Calu3 (cell line): ENCODE measurements at places on chromosomes 3 and 15.
A peak's percentile ranks its signal among the peaks of the same experiment; 100 is the strongest.

- H3K4me1 ChIP-seq = no peaks in the 10 kb centered on the region
- no peaks in the 10 kb centered on the region for H3K27me3 ChIP-seq
- H3K36me3 ChIP-seq = no peaks in the 10 kb centered on the region
- no peak overlapping the region for H3K27ac ChIP-seq
- no peak for DNase-seq
Observed at GRCh38 chr15:63420333-63420747, 38.7 kb upstream of the CA12 start.

DNA sequence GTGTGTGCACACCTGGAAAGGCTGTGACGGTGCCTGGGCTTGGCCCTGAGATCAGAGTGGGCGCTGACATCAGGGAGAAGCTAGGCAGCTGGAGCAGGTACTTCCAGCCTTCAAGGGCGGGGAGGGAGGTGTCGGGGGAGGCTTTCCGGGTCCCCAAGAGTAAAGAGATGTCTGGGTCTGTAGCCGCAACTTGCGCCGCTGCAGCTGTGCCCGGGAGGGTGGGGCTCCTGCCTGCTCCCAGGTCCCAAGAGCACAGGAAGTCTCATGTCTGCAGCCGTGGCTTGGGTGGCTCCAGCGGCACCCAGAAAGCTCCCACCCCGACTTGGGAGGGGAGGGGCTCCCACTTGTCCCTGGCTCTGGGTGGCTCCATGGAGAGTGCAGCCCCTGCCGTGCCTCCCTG, 103.2 kb upstream of the BNIP2 start:
- H3K4me1 ChIP-seq = peaks cover 8% of the 10 kb centered on the region
- H3K27me3 ChIP-seq = peaks cover 75% of the 10 kb centered on the region
- no peak overlapping the region for H3K27ac ChIP-seq
- H3K4me3 ChIP-seq = no peak overlapping the region
- no peaks in the 10 kb centered on the region for H3K36me3 ChIP-seq

DNA sequence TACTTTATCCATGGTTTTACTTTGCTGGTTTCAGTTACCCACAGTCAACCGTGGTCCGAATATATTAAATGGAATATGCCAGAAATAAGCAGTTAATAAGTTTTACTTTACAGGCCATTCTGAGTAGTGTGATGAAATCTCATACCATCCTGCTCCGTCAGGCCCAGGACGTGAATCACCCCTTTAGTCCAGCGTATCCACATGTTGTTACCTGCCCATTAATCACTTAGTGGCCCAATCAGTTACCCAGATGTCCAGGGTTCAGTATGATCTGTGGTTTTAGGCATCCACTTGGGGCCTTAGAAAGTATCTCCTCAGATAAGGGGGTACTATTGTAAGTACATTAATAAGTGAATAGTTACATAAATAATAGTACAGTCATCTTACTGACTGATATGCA, 88.0 kb downstream of the TTBK2 start:
- peak; percentile 27 for DNase-seq
- H3K27me3 ChIP-seq = no peaks in the 10 kb centered on the region
- H3K36me3 ChIP-seq = no peaks in the 10 kb centered on the region
- no peak overlapping the region for H3K4me3 ChIP-seq
- H3K4me1 ChIP-seq = no peaks in the 10 kb centered on the region

DNA sequence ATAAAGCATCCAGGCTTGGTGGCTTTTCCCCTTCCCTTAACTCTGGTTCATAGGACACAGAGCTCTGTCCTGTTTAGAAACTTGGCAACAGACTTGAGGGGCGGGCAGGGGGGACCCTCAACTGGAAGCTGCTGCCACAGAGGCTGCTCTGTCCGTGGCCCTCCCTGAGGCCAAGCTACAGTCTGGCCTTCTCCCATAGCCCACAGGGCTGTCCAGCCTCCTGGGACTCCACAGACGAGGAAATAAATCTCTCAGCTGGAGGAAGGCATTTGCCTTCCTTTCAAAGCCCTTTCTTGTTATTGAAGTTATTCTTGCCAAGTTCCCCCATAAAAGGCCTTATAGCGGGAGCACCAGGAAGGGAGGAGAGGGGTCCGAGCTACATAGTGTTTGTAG, 248.8 kb upstream of the TPM1 start:
- H3K36me3 ChIP-seq = no peaks in the 10 kb centered on the region
- H3K4me3 ChIP-seq = no peak overlapping the region
- peaks cover 7% of the 10 kb centered on the region for H3K4me1 ChIP-seq
- no peak for DNase-seq
- no peak overlapping the region for H3K27ac ChIP-seq
- no peaks in the 10 kb centered on the region for H3K27me3 ChIP-seq

GRCh38 chr3:119965692-119966091, 128.6 kb downstream of the GSK3B start:
- no peak for DNase-seq
- H3K4me1 ChIP-seq = no peaks in the 10 kb centered on the region
- no peaks in the 10 kb centered on the region for H3K27me3 ChIP-seq
- H3K27ac ChIP-seq = no peak overlapping the region
- peaks cover 9% of the 10 kb centered on the region for H3K36me3 ChIP-seq

- H3K4me3 ChIP-seq = no peak overlapping the region
- DNase-seq = no peak
- H3K4me1 ChIP-seq = no peaks in the 10 kb centered on the region
- no peaks in the 10 kb centered on the region for H3K36me3 ChIP-seq
- H3K27me3 ChIP-seq = no peaks in the 10 kb centered on the region
Observed at GRCh38 chr15:100824211-100824610, 55.4 kb upstream of the ALDH1A3 start.

GRCh38 chr3:8793242-8793641, 23.8 kb upstream of the OXTR start:
- no peak overlapping the region for H3K4me3 ChIP-seq
- H3K27ac ChIP-seq = no peak overlapping the region
- H3K4me1 ChIP-seq = no peaks in the 10 kb centered on the region
- H3K27me3 ChIP-seq = no peaks in the 10 kb centered on the region

GRCh38 chr3:155886915-155887314, 16.5 kb downstream of the GMPS start:
- H3K36me3 ChIP-seq = no peaks in the 10 kb centered on the region
- no peak overlapping the region for H3K27ac ChIP-seq
- no peak for DNase-seq

DNA sequence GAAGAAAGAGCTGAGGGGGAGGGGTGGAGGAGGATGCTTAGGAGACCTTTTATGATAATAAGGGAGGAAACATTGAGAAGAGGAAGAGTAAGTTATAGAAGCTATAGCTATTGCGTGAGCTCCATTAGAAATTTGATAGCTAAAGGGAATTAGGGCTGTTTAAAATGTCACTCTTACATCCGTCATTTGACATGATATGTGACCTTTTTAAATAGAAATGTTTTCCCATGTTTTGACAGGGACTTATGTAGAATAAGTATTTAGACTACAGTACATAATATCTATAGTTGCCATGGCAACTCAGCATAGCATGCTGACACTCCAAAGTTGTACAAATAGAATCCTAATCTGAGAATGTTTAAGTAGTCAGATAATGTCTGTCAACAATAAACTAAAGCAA, 19.2 kb downstream of the RAD51 start:
- no peak overlapping the region for H3K4me3 ChIP-seq
- H3K36me3 ChIP-seq = peaks cover 10% of the 10 kb centered on the region
- H3K4me1 ChIP-seq = no peaks in the 10 kb centered on the region

- H3K4me1 ChIP-seq = no peaks in the 10 kb centered on the region
- H3K27me3 ChIP-seq = no peaks in the 10 kb centered on the region
Observed at GRCh38 chr3:22684739-22685138, 518.4 kb upstream of the UBE2E2 start.

GRCh38 chr3:114071786-114072185, 15.2 kb downstream of the QTRT2 start:
- no peak overlapping the region for H3K27ac ChIP-seq
- H3K4me3 ChIP-seq = no peak overlapping the region
- no peaks in the 10 kb centered on the region for H3K4me1 ChIP-seq
- DNase-seq = no peak

GRCh38 chr3:174170248-174170647, 688.9 kb upstream of the NAALADL2 start:
- H3K4me1 ChIP-seq = no peaks in the 10 kb centered on the region
- no peak overlapping the region for H3K4me3 ChIP-seq
- H3K36me3 ChIP-seq = no peaks in the 10 kb centered on the region
- H3K27me3 ChIP-seq = no peaks in the 10 kb centered on the region
- DNase-seq = no peak

GRCh38 chr15:100580414-100580813, 21.6 kb downstream of the LINS1 start:
- H3K4me3 ChIP-seq = no peak overlapping the region
- peaks cover 15% of the 10 kb centered on the region for H3K4me1 ChIP-seq
- H3K36me3 ChIP-seq = no peaks in the 10 kb centered on the region
- H3K27ac ChIP-seq = no peak overlapping the region
- H3K27me3 ChIP-seq = no peaks in the 10 kb centered on the region

DNA sequence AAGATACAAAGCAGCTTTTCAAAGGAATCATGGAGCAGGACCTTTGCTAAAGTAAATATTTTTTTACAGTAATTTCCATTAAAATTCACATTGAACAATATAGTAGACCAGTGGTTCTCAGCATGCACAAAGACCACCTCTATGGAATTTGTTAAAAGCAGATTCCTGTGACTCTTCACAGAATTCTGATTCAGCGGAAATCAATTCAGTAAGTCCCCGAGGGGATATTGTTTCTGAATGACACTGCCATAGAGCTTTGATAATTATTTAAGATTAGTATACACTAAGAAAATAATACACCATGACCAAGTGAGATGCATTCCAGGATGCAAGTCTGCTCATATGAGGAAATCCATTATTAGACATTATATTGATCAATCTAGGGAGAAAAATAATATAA, 161.9 kb upstream of the TNIK start:
- no peaks in the 10 kb centered on the region for H3K27me3 ChIP-seq
- H3K36me3 ChIP-seq = peaks cover 5% of the 10 kb centered on the region
- no peak overlapping the region for H3K27ac ChIP-seq
- no peak overlapping the region for H3K4me3 ChIP-seq
- no peak for DNase-seq
- peaks cover 8% of the 10 kb centered on the region for H3K4me1 ChIP-seq

- H3K27me3 ChIP-seq = no peaks in the 10 kb centered on the region
- H3K4me1 ChIP-seq = no peaks in the 10 kb centered on the region
- no peak overlapping the region for H3K4me3 ChIP-seq
- H3K36me3 ChIP-seq = no peaks in the 10 kb centered on the region
Observed at GRCh38 chr15:57728436-57728835, 21.9 kb downstream of the POLR2M start.

DNA sequence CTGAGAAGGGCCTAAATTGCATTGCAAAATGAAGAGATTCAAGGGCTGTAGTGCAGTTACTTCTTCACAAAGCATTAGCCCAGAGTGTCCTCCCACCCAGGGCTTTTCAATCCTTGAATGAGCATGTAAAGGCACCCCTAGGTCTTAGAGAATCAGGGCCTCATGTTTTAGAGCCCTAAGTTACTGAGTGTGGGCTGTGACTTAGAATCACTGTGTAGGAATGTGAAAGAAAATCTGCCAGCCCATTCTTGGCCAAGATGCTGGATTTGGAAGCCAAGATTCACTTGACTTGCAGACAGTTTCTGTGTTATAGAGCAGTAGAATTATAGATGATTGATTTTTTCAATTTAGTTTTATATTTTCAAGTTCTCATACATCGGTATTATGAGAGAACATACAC, 153.2 kb downstream of the MYRIP start:
- H3K36me3 ChIP-seq = no peaks in the 10 kb centered on the region
- H3K4me3 ChIP-seq = no peak overlapping the region
- H3K4me1 ChIP-seq = no peaks in the 10 kb centered on the region
- H3K27me3 ChIP-seq = no peaks in the 10 kb centered on the region

DNA sequence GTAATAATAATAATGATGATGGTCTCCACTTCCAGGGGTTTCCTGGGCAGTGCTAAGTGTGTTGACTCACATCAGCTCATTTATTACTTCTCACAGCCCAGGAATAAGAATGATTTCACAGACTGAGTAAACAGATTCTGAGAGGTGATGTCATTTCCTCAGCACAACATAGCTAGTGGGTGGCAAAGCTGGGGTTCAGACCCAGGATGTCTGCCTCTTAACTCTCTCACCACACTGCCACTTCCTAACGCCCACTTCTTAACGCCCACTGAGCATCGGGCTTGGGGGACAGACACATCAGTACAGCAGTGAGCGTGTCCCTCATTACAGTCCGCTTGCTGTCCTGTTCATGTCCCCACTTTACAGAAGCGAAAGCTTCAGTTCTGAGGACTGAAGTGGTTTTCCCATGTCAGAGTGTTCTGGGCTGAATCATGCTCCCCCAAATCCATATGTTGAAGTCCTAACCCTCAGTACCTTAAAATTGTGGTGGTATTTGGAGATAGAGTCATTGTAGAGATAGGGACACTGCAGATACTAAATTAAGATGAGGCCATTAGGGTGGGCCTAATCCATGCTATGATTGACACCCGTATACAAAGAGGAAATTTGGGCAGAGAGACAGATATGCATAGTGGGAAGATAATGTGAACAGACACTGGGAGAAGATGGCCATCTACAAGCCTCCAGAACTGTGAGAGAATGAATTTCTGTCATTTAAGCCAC, 68.0 kb downstream of the ATP2B2 start:
- H3K4me1 ChIP-seq = no peaks in the 10 kb centered on the region
- H3K36me3 ChIP-seq = no peaks in the 10 kb centered on the region
- peaks cover 35% of the 10 kb centered on the region for H3K27me3 ChIP-seq
- no peak overlapping the region for H3K4me3 ChIP-seq
- H3K27ac ChIP-seq = no peak overlapping the region
- no peak for DNase-seq

DNA sequence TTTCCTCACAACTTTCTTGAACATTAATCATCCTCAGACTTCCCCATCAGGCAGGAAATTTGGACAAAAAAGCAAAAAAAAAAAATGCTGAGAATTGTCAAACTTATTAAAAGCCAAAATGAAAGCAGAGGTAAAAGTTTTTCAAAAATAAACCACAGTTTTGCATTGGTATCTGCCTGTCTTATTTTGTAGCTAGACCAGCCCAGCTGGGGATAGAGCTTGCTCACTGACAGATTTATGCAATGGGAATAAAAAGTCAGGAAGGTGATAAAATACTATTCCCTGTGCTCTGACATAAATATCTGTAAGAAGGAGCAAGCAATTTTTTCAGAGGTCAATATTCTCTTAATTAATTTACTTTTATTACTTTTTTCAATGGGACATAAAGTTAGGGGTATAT, 1006.7 kb upstream of the ALCAM start:
- H3K27ac ChIP-seq = no peak overlapping the region
- DNase-seq = no peak
- no peak overlapping the region for H3K4me3 ChIP-seq
- no peaks in the 10 kb centered on the region for H3K4me1 ChIP-seq
- no peaks in the 10 kb centered on the region for H3K36me3 ChIP-seq
- no peaks in the 10 kb centered on the region for H3K27me3 ChIP-seq

DNA sequence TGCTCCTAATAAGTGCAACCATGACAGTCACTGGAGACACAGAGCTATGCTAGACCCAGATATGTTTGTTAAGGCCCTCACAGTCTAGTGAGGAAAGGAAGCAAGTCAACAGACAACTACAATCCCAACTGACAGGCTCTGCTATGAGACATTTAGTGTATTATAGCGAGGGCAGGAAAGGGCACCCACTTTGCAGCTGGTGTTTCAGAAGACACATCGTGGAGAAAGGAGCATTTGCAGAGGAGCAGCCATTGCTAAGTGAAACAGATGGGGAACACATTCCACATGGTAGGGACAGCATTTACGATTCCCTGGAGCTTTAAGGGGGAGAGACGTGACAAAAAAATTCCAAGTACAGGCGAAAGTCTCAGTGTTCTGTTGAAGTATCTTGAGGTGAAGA, 685.6 kb downstream of the AGBL1 start:
- H3K36me3 ChIP-seq = no peaks in the 10 kb centered on the region
- no peak overlapping the region for H3K4me3 ChIP-seq
- H3K27me3 ChIP-seq = no peaks in the 10 kb centered on the region
- no peaks in the 10 kb centered on the region for H3K4me1 ChIP-seq
- no peak for DNase-seq

- DNase-seq = no peak
- H3K4me3 ChIP-seq = no peak overlapping the region
- no peaks in the 10 kb centered on the region for H3K27me3 ChIP-seq
Observed at GRCh38 chr3:169255511-169255910, 408.0 kb downstream of the MECOM start.
